Activated CD4-positive, alpha-beta memory T cell treated with anti-CD3 and anti-CD28 coated beads, Interleukin-2, amount 10 ng/mL, durations not matched to agents 7 days and 5 days (primary cell): ENCODE measurements at places on chromosomes 16 and 17. TPM values are rescaled to one million over a fixed set of nuclear protein-coding genes. Genes with fewer than 3 reads are reported as not detected.

The RNF157 gene
- total RNA-seq, result 79.8 TPM

The ACBD4 gene
- 17.8 TPM for total RNA-seq

The OTOA gene
- 0.18 TPM for total RNA-seq

The HS3ST4 gene
- total RNA-seq, result not detected

The TEDC2 gene
- 13.9 TPM for total RNA-seq

The C1QTNF8 gene
- total RNA-seq, result not detected

The NPIPA8 gene
- not detected for total RNA-seq

The MFAP4 gene
- not detected for total RNA-seq

The ABCA8 gene
- not detected for total RNA-seq

The SLC35G6 gene
- total RNA-seq, result not detected

The ABCC11 gene
- total RNA-seq, result not detected

The FGF11 gene
- 8.9 TPM for total RNA-seq

The SLC7A6 gene
- total RNA-seq, result 66.7 TPM

The HASPIN gene
- total RNA-seq, result 25.2 TPM

The DLX4 gene
- 0.28 TPM for total RNA-seq

The NECAB2 gene
- total RNA-seq, result not detected

The PLCD3 gene
- 2.7 TPM for total RNA-seq

The MAP3K14 gene
- 30.6 TPM for total RNA-seq
